Occipital lobe (tissue), 3 donors: ENCODE measurements at places on chromosomes 7 and 10.

DNA sequence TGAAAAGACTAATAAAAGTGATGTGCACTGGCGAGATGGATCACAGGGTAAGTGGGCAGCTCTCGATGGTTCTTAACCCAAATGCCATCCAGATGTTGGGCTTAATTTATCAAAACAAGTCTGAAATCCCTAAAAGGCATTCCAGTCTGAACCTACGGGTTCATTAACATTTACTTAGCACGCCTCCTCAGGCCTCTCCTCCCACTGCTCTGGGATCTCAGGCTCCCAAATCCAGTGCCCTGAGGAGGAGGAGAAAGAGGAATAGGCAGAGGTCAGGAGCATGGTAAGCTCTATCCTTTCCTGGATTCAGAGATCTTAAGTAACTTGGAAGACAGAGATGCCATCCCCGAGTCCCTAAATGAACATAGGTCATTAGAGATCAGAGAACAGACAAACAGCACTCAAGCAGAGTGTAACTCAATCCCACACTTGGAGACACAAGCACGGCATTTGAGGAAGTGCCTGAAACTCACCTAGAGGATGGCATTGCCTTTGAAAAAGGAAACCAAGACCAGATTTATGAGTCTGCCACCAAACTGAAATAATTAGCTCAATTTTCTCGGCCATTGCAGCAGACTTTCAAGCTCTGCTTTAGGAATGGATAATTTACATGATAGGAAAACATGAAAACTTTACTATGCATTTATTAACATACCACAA lies 140.9 kb downstream of the CXCL12 start:
- no peak for DNase-seq

- no peak for DNase-seq
Measured at GRCh38 chr7:21690705-21691104, 147.9 kb downstream of the DNAH11 start.

DNA sequence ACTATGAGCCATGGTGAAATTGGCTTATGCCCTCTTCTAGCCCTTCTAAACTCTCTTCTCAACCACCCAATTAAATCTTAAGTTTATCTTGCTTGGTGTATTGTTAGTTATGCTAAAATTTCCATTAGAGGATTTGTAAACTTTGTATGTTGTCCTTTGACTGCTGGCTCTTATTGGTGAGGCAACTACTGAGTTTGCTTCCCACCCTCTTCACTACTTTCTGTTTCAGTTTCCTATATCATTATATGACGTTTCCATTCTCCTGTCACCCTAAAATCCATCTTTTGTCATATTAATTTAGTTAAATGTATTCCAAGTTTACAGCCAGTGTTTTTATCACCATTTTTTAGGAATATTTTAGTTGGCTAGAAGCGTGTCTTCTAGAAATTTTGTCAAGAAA lies 80.9 kb upstream of the VWC2 start:
- no peak for DNase-seq

DNA sequence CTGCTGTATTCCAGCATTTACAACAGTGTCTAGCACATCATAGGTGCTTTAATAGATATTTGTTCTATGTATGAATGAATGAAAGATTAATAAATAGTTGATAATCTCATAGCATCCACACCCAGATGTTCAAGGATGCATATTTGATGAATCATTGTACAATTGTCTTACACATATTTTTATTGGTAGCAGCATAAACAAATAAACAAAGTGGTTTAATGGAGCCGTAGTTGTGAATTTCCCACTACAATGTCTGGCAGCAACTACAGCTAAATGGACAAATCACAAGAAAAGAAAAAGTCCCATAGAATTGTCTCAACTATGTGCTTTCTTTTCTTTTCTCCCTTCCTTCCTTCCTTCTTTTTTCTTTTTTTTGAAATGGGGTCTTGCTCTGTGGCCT lies 150.8 kb downstream of the NRP1 start:
- DNase-seq, result no peak

- no peak for DNase-seq
Measured at GRCh38 chr10:105185161-105185560, 544.1 kb downstream of the SORCS3 start.

GRCh38 chr7:23332910-23333612 lies 33.9 kb downstream of the MALSU1 start:
- no peak for DNase-seq

DNA sequence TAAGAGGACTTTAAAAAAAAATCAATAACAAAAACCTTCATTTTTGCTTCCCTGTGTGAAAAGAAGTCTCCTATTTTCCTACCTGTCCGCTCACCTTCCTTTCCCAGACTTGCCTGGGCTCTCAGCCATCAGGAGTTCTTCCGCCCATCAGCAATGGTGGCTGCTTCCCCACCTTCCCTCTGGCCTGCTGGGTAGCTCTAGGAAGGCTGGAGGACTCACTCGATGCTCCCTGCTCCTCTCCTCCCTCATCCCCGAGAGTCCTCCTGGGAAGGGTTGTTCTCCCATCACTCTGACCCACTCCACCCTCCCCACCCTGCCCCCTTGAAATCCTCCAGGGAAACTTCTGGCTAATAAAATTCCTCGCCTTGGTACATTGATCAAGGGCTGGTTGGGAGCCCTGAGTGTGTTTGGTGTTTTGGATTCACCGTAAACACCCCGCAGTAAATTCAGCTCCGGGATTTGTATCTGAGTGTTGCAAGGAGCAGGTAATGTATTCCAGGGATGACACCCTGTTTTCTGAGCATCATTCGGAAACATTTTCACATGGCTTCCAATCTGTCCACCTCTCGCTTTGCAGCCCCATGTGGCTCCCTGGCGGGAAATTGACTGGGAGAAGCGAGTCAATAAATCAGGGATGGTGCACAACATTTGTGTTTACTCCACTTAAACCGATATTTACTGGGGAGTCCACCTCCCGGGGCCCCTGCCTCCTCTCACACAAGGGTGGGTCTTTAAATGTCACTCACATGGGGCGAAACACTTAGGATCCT lies 126.4 kb upstream of the SDK1 start:
- no peak for DNase-seq

DNA sequence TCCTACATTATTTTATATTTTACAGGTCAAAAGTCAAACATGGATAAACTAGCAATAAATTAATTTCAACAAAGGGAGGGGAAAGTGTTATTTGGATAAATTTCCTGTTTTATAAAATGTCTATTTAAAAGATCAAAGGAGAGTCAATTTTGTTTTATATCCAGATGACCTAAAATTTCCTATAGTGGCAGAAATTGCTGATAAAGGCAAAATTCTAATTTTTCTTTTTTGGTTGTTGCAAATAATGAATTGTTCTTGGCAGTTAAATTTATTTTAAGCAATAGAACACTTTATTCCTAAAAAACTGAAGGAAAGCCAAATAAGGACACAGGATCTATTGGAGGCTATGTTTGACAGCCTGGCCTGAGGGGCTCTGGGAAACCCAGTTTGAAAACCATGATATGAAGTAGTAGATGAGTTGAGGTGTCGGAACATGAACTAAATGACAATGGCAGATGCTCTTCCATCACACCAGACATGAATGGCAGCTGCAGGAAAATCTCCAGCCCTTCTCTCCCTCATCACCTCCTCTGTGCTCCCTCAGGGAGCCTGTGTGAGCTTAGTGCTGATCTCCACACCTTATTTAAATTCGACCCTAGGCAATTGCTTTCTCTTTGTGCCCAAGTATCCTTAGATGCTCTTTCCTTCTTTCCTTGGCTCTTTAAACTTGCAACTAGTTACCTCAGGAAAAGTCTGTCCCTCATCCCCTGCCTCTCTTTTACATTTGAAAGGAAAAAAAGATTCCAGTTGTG lies 395.0 kb downstream of the THSD7A start:
- no peak for DNase-seq

- no peak for DNase-seq
Measured at GRCh38 chr7:150969475-150969874, 8.6 kb downstream of the KCNH2 start.

- no peak for DNase-seq
Measured at GRCh38 chr7:86972072-86972471, 87.4 kb downstream of the ELAPOR2 start.

DNA sequence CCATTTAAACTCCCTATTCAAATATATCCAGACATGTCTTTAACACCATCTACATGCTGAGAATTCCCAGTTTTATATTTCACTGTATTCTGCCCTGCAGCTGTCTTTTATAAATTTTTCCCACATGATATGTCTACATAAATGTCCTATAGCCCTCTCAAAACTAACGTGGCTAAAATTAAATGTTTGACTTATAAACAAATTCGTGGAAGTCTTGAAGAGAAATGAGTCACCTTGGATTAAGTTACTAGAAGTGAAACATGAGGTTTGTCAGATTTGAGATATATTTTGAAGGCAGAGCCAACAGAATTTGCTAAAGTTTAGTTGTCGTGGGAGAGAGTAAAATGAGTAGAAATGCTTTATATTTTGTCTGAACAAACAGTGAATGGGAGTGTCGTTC lies 386.9 kb upstream of the CNTNAP2 start:
- no peak for DNase-seq

DNA sequence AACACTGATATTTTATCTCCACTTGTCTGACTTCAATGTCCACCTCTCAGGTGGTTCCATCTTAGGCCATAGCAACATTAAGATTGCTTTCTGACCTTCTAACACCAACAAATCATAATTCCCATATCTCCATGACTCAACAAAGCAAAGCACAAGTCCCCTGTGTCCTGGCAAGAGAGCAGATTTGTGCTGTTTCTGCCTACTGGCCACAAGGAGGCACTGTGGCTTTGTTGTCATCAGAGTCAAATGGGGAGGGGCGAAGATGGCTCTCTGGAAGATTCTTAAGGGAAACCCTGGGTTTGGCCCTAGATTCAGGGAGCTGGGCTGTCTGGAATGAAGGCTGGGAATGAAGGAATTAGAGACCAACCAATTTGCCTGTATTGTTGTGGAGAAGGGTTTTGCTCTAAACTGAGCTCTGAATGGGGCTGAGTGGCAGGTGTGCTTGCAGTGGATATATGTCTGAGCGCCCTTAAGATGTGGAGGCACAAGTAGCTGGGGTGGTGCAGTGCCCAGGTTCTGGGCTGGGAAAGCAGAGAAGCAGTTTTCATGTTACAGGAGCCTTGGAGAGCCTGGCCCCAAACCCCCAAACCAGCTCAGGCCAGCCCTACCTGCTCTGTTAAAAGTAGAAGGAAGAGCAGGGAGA lies 154.8 kb upstream of the PRSS58 start:
- DNase-seq, result no peak

- no peak for DNase-seq
Measured at GRCh38 chr10:80463868-80464267, 9.8 kb downstream of the TSPAN14 start.

- DNase-seq, result no peak
Measured at GRCh38 chr10:49577182-49577925, 32.8 kb upstream of the SLC18A3 start.

GRCh38 chr7:27181795-27182275 lies 3.2 kb downstream of the HOXA11 start:
- no peak for DNase-seq

GRCh38 chr10:13978533-13979115 lies 352.1 kb downstream of the FRMD4A start:
- no peak for DNase-seq
